Jurkat, Clone E6-1 (cell line): ENCODE measurements at places on chromosomes 1 and 21.
A peak's percentile ranks its signal among the peaks of the same experiment; 100 is the strongest.

- no peak for DNase-seq
These were observed 24.1 kb downstream of the FAM177B start for GRCh38 chr1:222761083-222761482.

GRCh38 chr1:113804421-113805255, 7.6 kb downstream of the RSBN1 start:
- DNase-seq, result no peak

GRCh38 chr1:77014073-77014788, 147.0 kb downstream of the ST6GALNAC5 start:
- DNase-seq, result no peak

DNA sequence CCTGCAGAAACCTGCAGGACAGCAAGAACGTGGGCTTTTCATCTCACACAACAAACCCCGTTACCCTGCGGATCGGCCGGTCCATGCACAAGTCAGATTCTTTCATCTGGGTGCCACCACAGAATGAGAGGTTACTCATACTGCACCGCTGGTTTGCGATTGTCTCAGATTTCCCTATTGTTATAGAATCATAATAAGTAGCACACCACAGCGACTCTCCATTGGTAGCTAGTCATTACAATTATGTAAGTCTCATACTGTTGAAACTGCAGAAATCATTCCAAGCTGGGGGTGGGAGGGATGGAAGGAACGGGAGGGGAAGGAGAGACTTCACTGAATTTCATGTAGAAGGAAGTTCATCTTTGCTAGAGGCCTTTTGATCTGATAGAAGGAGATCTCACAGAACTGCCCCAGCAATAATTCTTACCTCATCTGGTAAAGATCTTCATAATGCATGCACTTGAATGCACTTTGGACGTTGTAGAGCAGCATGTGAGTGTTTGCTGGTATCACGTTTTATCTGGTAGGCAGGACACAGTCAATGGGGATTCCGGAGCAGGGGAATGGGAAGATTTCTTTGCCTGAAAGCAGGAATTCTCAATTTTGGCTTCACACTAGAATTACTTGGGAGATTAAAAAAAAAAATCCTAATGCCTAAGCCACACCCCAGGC, 221.1 kb downstream of the KIF26B start:
- DNase-seq, result no peak

DNA sequence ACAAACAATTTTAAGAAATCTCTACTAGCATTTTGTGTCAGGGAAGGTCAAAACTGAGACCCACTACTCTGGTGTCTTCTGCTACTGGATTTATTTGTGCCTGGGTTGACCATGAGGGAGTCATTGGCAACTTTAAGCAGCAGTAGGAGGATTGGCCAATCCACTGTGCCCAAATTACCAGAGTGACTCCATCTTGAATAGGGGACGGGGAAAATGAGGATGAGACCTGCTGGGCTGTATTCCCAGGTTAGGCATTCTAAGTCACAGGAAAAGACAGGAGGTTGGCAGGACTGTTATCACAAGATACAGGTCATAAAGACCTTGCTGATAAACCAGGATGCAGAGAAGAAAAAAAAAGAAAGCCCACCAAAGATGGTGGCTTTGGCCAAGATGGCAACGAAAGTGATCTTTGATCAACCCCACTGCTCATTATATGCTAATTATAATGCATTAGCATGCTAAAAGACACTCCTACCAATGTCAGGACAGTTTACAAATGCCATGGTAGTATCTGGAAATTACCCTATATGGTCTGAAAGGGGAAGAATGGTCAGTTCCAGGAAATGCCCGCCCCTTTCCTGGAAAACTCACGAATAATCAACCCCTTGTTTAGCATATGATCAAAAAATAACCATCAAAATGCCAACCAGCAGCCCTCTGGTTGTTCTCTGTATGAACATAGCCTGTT, 200.9 kb downstream of the LTN1 start:
- no peak for DNase-seq

- DNase-seq, result no peak
These were observed 46.4 kb upstream of the TMEM51 start for GRCh38 chr1:15107058-15107687.

- DNase-seq, result peak; percentile 35
These were observed 53.7 kb upstream of the ZNF326 start for GRCh38 chr1:89941110-89941766.
